Stimulated activated CD4-positive, alpha-beta T cell treated with anti-CD3 and anti-CD28 coated beads, Interleukin-1b, Interleukin-23, amount 100 ng/mL, for 4 hours (primary cell): ENCODE measurements at places on chromosomes 7 and 10.

DNA sequence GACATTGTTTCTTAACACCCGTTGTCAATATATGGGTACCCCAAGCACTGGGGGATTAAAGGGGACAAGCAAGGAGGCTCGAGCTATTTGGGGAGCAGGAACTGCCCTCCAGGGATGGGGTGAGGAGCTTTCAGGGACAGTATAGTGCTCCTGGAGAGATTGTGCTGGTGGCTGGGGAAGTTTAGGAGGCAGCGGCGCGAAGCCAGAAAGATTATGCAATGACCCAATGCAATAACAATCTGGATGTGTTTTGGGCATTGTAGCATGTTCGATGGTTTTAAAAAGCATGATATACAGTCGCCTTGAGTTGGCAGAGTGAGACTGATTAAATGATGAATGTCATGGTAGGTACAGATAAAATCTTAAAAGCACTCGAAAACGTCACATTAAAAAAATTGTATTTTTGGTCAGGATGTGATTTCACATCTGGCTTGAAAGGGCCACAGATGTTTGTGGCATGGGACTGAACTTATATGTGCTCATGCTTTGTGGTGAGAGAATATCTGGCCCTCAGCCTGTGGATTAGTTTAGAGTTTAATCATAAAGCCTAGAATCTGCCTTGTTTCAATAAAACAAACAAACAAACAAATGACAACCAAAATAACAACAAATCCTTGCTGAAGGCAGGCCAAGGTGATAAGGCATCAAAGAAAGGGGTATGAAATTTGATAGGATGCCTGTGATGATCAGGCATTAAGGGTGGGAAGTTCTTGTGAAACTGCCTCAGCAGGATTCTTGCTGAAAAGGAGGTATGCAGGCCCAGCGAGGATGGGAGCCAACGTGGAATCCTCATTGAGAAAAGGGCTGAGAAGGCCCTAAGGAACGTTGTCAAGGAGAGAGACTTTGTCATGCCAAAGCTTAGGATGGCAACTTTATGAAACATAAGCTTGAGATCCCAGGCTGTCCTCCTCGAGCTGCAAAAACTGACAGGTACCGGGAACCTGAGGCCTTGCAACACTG, 417.1 kb upstream of the KLF6 start:
- no peak for DNase-seq

DNA sequence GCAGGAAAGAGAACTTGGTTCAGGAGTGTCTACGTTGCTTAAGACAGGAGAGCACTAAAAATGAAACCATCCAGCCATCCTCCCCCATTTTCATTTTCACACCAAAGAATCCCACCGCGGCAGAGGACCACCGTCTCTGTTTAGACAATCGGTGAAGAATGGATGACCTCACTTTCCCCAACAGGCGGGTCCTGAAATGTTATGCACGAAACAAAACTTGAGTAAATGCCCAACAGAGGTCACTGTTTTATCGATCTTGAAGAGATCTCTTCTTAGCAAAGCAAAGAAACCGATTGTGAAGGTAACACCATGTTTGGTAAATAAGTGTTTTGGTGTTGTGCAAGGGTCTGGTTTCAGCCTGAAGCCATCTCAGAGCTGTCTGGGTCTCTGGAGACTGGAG, 1.4 kb upstream of the IL6 start:
- DNase-seq: no peak

- DNase-seq: no peak
Measured at GRCh38 chr10:114305521-114305925, 66.5 kb downstream of the VWA2 start.

- DNase-seq: no peak
Measured at GRCh38 chr10:48509974-48510692, 94.7 kb downstream of the ARHGAP22 start.

- no peak for DNase-seq
Measured at GRCh38 chr10:24871011-24871935, 81.1 kb downstream of the PRTFDC1 start.

- DNase-seq: no peak
Measured at GRCh38 chr7:22485189-22485588, 14.8 kb downstream of the STEAP1B start.

- DNase-seq: no peak
Measured at GRCh38 chr10:110765513-110766319, 106.0 kb upstream of the PDCD4 start.

GRCh38 chr10:13624630-13625029, 37.9 kb downstream of the PRPF18 start:
- no peak for DNase-seq

DNA sequence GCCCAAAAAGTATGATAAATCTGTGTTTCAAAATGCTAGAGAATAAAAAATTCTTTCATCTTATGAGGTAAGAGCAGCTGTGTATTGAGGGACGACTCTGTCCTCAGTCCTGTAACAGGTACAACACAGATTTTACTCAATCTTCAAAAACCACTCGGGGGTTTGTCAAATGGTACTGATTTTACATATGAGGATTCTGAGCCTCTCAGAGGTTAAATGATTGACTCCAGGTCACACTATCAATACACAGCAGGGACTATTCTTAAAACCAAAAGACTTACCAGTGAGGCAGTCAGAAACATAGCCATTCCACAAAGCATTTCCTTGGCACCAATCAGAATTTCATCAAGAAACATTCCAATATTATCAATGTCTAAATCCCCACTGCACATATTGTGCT, 95.5 kb downstream of the SGMS1 start:
- no peak for DNase-seq

- DNase-seq: no peak
Measured at GRCh38 chr10:120105001-120105400, 212.5 kb downstream of the SEC23IP start.

DNA sequence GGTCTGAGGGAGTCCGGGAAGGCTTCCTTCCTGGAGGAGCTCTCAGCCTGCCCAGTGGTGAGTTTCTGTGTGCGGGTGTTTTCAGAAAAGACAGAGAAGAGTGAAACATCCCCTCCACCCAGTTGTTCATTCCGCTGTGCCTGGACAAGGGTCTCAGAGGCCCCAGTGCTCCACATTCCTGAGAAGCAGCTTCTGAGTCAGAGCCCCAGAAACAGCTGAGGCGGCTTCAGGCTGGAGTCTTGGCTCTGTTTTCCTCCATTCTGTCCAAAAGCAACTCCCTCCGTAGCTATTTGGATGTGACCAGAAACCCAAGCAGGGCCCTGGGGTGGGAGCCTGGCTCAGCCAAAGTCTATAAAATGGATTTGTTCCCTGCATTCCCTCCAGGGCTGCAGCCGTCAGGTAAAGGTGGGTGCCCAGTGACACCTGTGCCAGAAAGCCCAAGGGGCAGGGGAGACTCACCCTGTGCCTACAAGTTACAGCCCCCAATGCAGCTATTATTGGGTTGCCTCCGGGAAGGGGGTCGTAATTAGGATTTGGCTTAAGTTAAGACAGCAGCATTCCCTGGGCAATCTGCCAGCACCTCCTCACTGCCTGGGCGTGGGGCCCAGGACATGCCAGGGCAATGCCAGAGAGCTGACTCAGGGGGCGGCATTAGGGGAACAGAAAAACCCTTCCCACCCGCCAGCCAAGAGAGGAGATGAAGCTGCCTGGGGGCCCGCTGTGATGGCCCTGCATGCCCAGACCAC, 13.1 kb upstream of the CAMK2G start:
- no peak for DNase-seq

GRCh38 chr7:40175725-40176510, 41.1 kb downstream of the SUGCT start:
- no peak for DNase-seq

GRCh38 chr10:34449836-34450235, 365.3 kb downstream of the PARD3 start:
- no peak for DNase-seq

DNA sequence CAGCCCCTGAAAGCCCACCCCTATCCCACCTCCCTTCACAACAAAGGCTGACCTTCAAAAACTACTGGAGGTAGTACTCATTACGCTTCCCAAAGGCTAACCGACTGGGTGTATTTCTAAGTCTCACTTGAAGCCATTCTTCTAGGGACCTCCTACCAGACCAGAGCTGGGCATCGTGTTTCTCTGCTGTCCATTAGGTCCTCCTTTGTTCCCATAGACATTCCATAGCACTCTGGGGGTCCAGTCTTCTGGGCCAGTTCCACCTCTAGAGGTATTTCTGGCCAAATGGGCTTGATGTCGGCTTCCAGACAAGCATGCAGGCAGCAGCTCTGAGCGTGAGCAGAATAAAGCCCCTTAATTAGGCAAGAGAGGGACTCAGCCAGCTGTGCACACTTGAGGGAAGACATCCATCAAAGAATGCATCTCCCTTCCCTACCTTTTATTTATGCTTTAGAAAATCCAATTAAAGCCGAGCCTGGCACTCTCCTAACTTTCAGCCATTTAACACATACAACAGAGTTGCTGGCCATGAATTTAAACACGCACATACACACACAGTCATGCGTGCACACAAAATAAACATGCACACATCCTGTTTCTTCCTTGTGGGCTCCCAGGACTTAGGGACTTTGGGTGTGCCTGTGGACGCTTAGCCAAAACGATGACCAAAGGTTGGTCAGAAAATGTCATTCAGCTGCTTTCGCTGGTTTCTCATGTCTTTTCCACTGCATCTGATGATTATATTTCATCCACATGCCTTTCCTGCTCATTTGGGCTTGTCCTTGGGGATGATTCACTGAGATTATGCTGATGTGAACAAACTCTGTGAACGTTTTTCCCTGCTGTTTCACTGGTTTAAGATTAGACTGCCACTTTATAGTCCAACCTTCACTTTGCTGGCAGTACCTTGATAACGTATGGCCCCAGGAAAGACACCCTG, 362.0 kb upstream of the NFE2L3 start:
- DNase-seq: no peak

DNA sequence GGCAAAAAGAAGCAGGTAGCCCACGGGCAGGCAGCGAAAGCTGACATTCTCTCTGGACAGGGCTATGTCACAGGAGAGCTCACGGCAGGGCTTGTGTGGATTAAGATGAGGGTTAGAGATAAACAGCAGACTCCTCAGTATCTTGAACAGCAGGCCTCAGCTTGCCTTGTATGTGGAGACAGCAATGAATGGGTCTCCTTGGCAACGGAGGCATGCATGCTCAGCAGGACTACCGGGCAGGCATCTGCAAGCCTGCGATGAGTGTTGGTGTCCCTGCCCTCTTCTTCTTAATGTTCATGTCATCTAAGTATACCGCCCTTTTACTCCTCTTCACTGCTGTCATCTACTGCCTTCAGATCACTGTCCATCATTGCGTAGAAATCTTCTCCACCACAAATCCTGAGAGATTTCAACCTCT, 81.9 kb upstream of the C1GALT1 start:
- no peak for DNase-seq

DNA sequence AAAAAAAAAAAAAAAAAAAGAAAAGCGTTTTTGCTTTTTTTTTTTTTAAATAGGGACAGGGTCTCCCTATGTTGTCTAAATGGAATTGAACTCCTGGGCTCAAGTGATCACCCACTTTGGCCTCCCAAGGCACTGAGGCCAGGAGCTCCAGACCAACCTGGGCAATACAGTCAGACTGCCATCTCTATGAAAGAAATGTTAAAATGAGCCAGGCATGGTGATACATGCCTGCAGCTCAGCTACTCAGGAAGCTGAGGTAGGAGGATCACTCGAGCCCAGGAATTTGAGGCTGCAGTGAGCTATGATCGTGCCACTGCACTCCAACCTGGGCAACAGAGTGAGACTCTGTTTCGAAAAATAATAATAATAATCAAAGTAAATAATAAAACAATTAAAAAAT, 16.5 kb upstream of the LMTK2 start:
- DNase-seq: no peak

DNA sequence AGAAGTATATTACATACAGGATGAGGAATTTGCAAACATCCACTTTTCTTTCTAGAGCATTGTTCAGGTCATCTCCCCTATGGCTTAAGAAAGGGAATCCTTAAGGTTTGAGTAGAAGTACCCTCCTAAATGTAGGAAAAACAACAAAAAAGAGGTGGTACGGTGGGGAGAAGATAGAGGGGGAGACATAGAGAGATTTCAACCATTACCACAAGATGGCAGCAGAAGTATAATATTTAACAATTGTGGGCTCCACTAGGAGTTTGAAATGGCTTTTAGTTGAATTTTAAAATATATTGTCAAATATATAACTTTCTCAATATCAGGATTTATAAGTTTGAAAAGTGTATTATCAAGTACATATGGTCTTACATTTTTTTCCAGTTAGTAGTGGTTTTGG, 72.7 kb upstream of the PRKG1 start:
- DNase-seq: no peak

GRCh38 chr7:134875867-134876266, 96.4 kb downstream of the CALD1 start:
- no peak for DNase-seq

DNA sequence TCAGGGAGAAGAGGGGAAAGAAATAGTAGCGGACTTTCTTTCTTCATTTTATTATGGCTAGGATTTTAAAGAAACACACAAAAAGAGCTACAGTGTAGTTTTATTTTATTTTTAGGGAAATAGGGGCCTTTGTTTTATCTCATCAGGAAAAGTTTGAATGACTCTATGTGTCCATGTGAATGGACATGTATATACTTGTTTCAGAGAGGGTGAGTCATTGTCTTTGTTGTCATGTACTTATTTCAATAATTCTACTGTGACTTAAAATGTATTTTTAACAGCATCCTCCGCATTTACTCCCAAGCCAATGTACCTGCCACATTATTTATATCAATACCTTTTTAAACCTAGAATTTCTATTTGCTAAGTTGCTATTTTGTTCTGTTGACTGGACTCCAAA, 569.5 kb downstream of the SORCS3 start:
- DNase-seq: no peak

DNA sequence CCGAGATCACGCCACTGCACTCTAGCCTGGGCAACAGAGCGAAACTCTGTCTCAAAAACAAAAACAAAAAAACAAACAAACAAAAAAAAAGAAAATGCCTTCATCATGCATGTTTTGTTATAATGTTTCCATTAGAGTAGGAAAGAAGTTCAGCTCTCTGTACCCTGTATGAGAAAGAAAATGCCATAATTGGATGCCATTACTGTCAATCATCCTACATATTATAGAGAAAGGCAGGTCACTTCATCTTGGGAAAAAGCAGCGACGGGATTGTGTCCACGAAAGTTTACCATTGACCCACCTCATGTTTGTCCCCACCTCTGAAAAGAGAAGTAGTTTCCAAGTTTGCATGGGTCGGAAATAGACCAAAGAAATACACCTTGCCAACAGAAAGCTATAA, 33.8 kb downstream of the SEC61G start:
- no peak for DNase-seq

DNA sequence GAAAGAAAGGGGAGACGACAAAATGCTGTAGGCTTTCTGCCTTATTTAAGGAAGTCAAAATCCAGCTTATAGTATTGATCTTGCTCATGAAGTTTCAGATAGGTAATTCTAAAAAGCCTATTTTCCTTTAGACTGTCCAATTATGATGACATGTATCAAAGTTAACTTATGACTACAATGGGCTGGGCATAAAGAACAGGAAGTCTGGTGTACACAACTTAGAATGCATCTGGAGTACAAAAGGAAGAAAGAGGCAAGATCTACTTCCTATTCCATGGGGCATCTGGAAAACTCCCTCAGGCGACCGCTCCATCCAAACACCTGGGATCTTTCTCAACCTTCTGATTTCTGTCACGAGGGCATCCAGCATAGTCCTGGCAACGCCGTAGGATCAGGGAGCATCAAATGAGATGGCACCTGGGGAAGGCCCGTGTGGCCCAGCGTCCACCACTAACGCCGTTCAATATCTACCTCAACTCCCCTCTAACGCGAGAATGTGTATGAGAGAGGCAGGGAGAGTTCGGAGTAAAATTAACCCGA, 512 bp downstream of the FAM24B start:
- no peak for DNase-seq
